ENCODE measurements at places on chromosomes 5 and 9. TPM values are rescaled to one million over a fixed set of nuclear protein-coding genes. Genes with fewer than 3 reads are reported as not detected.

Gene DNAJB5
- 57.1 TPM for total RNA-seq

Gene ZDHHC21
- total RNA-seq: 53.4 TPM

Gene DIPK1B
- total RNA-seq: 26.9 TPM

Gene SLIT3
- total RNA-seq: 2.0 TPM

Gene BTNL8
- total RNA-seq: not detected

All from frontal cortex (tissue), 4 donors.